ENCODE measurements at places on chromosomes 13 and 19. TPM values are rescaled to one million over a fixed set of nuclear protein-coding genes. Genes with fewer than 3 reads are reported as not detected.

DNA sequence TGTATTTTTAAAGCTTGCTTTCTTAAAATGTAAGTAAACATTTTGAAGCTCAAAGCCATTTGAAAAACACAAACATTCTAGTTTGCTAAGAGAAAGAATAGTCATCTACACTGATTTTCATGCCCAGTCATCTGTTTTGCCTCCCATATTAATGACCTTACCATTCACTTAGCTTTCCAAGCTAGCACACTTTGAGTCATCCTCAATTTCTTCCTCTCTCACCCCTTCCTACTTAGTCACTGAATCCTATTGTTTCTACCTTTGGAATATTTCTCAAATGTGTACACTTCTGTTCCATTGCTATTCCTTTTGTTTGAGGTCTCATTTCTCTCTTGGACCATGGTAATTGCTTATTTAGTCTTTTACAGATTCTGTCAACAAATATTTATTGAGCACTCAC lies 7.3 kb upstream of the HS6ST3 start:
- no peak for DNase-seq

GRCh38 chr13:33353646-33354045 lies 68.1 kb upstream of the STARD13 start:
- DNase-seq, result no peak

- no peak for DNase-seq
These were observed 157.2 kb downstream of the MYO16 start for GRCh38 chr13:108786456-108787200.

DNA sequence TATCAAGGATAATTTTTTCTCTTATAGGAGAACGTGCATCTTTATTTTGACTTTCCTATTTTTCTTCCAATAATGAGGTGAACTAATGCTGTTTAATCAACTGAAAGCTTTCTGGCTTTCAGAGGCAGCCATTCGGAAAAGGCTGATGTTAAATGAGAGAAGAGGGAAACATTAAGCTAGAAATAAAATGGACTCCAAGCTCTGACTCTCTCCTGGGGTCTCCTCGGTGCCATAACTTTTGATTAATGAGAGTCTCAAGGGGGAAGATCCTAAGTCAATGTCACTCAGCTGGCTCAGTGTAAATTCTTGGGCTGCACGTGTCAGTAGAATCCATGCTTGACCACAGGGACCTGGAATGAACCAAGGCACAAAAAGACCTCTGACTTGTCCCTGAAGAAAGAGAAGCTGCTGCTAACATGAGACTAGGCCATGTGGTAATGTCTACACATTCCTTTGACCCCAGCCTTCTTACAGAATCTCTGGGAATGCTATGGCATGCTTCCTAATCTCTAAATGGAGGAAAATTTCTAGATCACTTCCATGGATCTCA lies 152.2 kb upstream of the RFC3 start:
- no peak for DNase-seq

The S1PR2 gene
- 0.60 TPM for polyA plus RNA-seq

The EDDM13 gene
- 3.0 TPM for polyA plus RNA-seq

Data from naive thymus-derived CD8-positive, alpha-beta T cell (primary cell).